ENCODE measurements at places on chromosomes 2 and 18.

DNA sequence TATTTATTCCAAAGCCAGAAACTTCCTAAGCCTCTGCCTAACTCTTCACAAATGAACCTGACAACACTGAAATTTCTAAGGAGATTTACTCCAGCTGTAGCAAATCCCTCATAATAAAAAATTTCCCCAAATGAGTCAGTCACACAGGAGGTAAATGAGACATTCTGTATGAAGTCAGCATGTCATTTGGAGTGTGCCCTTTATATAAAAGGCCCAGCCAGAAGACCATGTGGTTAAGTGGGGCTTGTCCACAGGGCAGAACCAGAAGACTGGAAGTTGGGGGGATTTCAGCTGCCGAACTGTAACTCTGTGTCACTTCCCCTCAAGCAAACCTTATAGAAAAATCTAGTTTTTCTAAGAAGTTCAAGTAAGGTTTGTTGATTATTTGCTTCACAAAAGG is 30.2 kb downstream of the NRP2 start:
- no peak for DNase-seq

- DNase-seq, result no peak
Observed at GRCh38 chr2:27622921-27623384, 5.9 kb downstream of the CCDC121 start.

- DNase-seq, result no peak
Observed at GRCh38 chr18:48024881-48025660, 94.6 kb upstream of the SMAD2 start.

DNA sequence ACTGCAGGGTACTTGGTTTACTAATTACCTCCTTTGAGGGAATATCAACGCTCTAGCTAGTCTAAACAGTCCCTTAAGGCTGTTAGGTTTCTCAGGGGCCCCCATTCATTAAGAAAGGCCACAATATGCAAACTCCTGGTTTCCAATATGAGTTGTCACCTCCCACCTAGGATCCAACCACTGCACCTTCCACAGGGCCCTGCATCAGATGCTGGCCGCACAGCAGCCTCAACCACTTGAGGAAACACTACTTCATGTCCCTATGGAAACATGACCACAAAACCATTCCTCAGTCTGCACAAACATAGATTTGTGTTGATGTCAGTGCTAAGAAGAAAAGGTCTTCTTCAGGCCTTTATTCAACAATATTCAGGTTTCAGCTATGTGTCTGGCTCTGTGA is 40.9 kb downstream of the STAT4 start:
- DNase-seq, result peak; percentile 56

- DNase-seq, result no peak
Observed at GRCh38 chr18:62128157-62128556, 58.7 kb downstream of the PIGN start.

GRCh38 chr18:31061945-31062344 is 19.4 kb upstream of the DSC3 start:
- no peak for DNase-seq

- DNase-seq, result no peak
Observed at GRCh38 chr2:28477645-28478044, 18.2 kb upstream of the PLB1 start.

- no peak for DNase-seq
Observed at GRCh38 chr2:30455114-30455738, 8.2 kb downstream of the LCLAT1 start.

DNA sequence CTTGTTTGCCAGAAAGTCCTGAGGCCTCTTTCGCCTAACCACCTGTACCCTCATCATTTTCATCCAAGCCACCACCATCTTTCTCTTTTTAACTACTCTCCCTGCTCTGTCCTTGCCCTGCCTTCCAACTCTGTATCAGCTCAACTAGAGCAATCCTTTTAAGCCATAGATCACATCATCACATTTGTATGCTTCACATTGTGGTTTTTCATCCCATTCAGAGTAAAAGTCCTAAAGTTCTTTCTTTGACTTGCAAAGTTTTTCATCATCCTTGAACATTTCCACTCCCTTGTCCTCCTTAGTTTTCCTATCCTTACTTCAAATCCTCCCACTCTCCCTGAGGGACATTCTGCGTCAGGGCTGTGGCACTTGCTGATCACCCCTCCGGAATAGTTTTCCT is 73.9 kb downstream of the SLC39A10 start:
- DNase-seq, result no peak

DNA sequence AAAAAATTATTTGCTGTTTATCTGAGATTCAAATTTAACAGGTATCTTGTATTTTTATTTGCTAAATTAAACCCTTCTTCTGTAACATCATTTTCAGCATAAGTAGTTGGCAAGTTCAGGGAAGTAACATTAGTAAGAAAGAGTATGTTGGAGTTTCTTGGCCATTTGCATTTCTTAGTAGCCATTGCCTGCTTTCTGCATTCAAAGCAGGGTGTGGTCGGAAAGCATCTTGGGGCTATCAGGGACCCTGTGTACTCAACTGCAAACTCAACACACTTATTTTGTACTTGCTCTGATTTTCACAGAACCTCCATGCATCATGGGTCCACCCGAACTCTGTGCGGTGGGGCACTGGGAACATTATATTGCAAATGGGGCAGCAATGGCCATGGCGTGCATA is 30.4 kb upstream of the REV1 start:
- no peak for DNase-seq

GRCh38 chr2:127516041-127516762 is 10.1 kb downstream of the IWS1 start:
- no peak for DNase-seq

GRCh38 chr2:57981083-57981768 is 65.4 kb upstream of the VRK2 start:
- no peak for DNase-seq

DNA sequence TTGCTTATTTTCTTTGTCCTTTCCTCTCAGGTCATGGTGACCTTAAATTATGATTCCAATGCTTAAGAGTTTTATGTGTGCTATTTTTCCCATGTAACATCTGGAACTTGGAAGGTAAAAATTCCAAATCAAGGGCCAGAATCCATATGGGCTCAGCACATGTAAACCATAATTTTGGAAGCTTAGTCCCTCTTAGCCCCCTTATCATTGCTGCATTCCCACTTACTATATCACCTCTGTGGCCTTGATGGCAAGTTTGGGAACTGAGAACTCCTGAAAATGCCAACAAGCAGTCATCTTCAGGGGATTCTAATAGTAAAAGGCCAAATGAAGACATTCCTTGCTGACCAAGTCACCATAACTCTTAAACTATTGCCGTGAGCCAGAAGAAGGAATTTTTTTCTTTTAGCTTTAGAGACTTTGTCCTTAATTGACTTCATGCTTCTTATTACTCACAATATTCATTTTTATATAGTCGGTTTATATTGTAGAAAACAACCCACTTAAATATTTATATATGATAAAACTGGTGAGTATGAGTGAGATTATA is 251.4 kb downstream of the SLC8A1 start:
- DNase-seq, result no peak

GRCh38 chr2:134917888-134918525 is 615 bp upstream of the CCNT2 start:
- peak; percentile 95 for DNase-seq

DNA sequence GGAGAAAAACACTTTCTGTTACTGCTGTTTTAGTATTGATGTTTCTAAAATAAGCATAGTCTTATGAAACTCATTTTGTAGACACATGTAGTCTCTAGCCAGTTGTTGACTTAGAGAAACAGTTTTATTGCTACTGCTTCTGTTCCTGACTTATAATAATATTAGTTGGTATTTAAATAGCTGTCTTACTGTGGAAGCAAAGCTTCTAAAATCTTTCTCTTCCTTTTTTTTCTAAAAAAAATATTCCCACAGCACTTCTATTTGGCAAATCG is 121.8 kb downstream of the MTX2 start:
- DNase-seq, result no peak

- DNase-seq, result no peak
Observed at GRCh38 chr2:236359426-236360045, 95.3 kb upstream of the ASB18 start.
